ENCODE measurements at places on chromosomes 11 and 22. TPM values are rescaled to one million over a fixed set of nuclear protein-coding genes. Genes with fewer than 3 reads are reported as not detected.
A peak's percentile ranks its signal among the peaks of the same experiment; 100 is the strongest.

Gene FOLR1
- total RNA-seq: not detected

Gene TTLL8
- total RNA-seq: not detected

Gene MLC1
- not detected for total RNA-seq

GRCh38 chr11:65065851-65066250, 7.5 kb upstream of the NAALADL1 start:
- no peak overlapping the region for H3K4me3 ChIP-seq
- DNase-seq: no peak
- H3K36me3 ChIP-seq: no peaks in the 10 kb centered on the region
- peaks cover 2% of the 10 kb centered on the region for H3K4me1 ChIP-seq

GRCh38 chr11:1761110-1761856, 2.4 kb downstream of the CTSD start:
- no peak for DNase-seq
- no peaks in the 10 kb centered on the region for H3K36me3 ChIP-seq

DNA sequence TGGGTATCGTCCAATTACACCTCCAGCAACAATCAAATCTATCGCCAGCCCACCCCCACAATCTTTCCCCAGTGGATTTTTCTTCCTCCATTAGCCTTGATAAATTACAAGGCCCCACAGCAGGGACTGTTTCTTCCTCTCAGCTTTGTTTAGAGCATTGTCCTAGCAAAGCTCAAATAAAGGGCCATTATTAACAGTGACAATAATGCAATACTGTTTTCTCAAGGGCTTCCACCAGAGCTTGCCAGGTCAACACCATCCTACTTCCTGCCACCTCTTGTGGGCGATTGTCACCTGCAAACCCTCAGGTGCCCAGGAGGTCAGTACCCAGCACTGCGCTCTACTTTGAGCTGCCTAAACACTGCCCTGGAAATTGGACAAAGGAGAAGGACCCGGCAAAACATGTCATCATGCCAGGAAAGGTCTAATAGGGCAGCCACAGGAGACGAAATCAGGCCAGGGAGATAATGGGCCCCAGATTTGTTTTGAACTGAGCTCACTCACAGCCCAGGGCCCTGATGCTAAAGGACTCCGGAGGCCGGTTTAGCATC, 95.2 kb downstream of the ABTB2 start:
- no peaks in the 10 kb centered on the region for H3K36me3 ChIP-seq
- H3K4me1 ChIP-seq: peaks cover 13% of the 10 kb centered on the region
- DNase-seq: no peak
- no peaks in the 10 kb centered on the region for H3K27me3 ChIP-seq
- H3K27ac ChIP-seq: no peak overlapping the region
- no peak overlapping the region for H3K4me3 ChIP-seq

DNA sequence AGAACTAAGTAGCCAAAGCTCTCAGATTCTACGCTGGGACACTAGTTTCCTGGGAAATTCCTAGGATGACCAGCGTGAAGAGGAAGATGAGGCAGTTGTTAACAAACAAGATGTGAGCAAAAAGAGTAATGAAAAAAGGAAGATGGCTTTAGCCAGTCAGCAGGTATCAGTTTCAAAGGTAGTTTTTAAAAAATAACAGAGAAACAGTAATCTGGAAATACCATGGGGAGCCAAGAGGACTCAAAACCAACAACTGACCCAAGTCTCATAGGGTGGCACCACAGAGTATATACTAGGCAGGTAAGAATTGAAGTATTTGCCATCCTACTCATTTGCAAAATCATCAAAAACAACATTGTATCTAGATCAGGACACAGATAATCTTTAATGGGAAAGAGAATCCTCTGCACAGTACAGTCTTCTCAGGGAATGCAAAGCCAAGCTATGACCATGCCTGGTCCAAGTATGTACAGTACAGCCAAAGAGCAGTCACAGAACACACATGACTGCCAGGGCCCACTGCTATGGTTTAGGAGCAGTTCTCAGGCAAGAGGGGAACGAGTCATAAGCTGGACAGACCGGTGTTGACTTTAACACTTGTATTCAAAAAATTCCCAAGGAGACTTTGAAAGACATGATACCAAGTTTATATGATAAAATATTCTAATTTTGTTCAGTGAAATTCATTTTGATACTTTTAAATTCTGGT, 20.6 kb downstream of the MSANTD4 start:
- H3K36me3 ChIP-seq: peaks cover 80% of the 10 kb centered on the region
- H3K4me1 ChIP-seq: peaks cover 9% of the 10 kb centered on the region
- H3K27me3 ChIP-seq: no peaks in the 10 kb centered on the region

GRCh38 chr11:113404859-113405430, 17.4 kb downstream of the ANKK1 start:
- no peaks in the 10 kb centered on the region for H3K36me3 ChIP-seq
- H3K4me1 ChIP-seq: no peaks in the 10 kb centered on the region
- H3K4me3 ChIP-seq: no peak overlapping the region
- no peak overlapping the region for H3K27ac ChIP-seq

- no peak overlapping the region for H3K27ac ChIP-seq
- H3K27me3 ChIP-seq: peaks cover 2% of the 10 kb centered on the region
- peaks cover 1% of the 10 kb centered on the region for H3K36me3 ChIP-seq
- peaks cover 60% of the 10 kb centered on the region for H3K4me1 ChIP-seq
- no peak overlapping the region for H3K4me3 ChIP-seq
These were observed 49.5 kb downstream of the OSBP2 start for GRCh38 chr22:30744224-30744623.

DNA sequence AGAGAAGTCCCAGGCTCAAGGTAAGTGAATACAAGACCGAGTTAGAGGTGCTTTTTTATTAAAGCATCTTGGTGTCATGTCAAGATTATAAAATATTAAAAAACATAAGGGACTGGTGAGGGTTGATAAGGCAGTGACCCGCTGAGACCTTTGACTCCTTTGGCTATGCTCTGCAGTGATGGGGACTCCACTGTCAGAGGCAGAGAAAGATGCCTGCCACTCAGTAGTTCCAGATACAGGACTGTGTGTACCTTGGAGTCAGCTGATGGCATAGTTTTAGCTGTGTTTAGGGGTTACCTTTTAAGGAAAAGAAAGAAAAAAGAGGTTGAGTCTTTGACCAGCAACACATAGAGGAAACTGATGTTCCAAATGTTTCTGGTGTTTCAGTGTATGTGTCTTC, 40.8 kb downstream of the SHISA8 start:
- peaks cover 79% of the 10 kb centered on the region for H3K4me1 ChIP-seq
- H3K4me3 ChIP-seq: peak overlapping the region; percentile 62
- H3K36me3 ChIP-seq: peaks cover 73% of the 10 kb centered on the region
- H3K27ac ChIP-seq: peak overlapping the region; percentile 95
- no peak for DNase-seq

DNA sequence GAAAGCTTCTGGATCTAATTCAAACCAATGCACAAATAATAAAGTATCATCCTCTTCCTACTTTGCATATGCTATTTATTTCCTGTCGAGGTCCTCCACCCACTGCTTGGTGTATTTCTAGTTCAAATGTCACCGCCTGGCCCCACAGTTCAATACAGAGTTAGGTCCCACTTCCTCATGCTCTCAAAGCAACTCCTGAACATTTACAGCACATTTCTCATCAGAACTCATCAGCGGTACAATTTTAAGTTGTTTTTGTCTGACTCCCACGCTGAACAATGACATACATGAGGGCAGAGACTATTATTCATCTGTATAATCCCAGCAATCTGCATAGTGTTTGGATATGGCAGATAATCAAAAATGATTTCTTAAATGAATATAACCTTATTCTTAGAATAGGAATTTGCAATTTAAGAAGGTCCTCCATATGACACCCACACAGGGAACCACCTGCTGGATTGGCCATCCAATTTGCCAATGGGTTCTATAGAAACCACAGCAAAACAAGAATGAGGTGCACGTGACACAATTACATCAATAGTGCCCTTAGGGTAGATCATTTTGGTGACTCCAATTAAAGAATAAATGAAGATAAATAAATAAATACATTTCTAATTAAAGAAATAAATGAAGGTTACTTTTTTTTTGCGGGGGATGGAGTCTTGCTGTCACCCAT, 54.2 kb downstream of the SLC25A17 start:
- H3K36me3 ChIP-seq: peaks cover 4% of the 10 kb centered on the region
- H3K27ac ChIP-seq: peak overlapping the region; percentile 82
- no peak overlapping the region for H3K4me3 ChIP-seq
- no peaks in the 10 kb centered on the region for H3K27me3 ChIP-seq
- peaks cover 22% of the 10 kb centered on the region for H3K4me1 ChIP-seq

DNA sequence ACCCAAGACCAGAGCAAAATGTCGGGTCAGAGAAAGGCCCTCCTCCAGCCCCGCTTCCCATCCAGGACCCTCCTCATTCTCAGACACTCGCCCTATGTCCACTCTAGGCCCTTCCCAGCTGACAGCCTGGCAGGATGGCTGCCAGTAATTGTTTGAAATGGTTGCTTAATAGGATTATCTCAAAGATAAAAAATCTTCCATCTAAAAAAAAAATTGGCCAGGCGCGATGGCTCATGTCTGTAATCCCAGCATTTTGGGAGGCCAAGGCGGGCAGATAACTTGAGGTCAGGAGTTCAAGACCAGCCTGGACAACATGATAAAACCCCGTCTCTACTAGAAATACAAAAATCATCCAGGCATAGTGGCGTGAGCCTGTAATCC, 32.4 kb downstream of the SCGB1A1 start:
- H3K27ac ChIP-seq: no peak overlapping the region
- no peak overlapping the region for H3K4me3 ChIP-seq
- DNase-seq: no peak
- peaks cover 16% of the 10 kb centered on the region for H3K27me3 ChIP-seq

DNA sequence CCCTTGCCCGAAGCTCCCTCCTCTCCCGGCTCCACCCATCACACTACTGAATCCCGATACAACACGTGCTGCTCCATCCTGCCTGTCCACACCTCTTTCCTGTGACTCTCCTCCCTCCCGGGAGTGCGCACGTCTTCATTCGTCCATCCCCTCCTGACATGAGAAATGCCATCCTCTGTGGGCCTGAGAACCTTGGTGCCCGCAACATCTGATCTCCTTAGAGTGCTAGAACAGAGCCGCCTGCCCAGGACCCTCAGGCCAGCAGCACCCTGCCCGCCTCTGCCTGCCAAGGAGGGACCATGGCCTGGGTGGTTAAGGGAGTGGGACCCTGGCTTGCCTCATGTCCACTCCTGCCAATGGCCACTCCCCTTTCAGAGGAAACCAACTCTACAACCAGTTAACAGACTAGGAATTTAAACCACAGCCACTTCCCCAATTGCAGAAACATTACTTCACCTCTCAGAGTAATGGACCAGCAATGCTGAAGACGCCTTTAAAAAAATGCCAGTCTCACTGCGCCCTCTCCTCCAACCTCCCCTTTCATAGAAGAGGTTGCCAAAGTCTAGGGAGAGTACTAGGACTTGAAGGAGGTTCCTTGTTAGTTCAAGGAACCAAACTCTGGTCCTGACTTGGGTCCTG, 466.3 kb downstream of the OPCML start:
- H3K27ac ChIP-seq: no peak overlapping the region
- DNase-seq: no peak
- peaks cover 4% of the 10 kb centered on the region for H3K4me1 ChIP-seq

DNA sequence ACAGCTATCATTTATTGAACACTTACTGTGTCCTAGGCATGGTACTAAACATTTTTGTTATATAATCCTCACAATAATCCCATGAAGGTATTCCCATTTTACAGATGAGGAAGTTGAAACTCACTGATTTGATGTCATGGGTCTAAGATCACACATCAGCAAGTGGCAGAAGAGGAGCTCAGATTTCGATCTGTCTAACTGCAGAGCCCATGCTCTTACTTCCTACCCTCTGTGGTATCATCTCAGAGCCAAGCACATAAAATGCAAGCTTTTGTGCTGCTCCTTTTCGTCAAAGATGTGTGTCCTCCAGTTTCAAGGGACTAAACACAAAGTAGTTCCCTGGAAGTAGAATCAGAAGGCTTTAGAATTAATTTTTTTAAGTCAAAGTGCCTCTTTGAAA, 71.1 kb downstream of the ARFGAP2 start:
- peaks cover 4% of the 10 kb centered on the region for H3K4me1 ChIP-seq
- H3K36me3 ChIP-seq: no peaks in the 10 kb centered on the region
- H3K27ac ChIP-seq: no peak overlapping the region

DNA sequence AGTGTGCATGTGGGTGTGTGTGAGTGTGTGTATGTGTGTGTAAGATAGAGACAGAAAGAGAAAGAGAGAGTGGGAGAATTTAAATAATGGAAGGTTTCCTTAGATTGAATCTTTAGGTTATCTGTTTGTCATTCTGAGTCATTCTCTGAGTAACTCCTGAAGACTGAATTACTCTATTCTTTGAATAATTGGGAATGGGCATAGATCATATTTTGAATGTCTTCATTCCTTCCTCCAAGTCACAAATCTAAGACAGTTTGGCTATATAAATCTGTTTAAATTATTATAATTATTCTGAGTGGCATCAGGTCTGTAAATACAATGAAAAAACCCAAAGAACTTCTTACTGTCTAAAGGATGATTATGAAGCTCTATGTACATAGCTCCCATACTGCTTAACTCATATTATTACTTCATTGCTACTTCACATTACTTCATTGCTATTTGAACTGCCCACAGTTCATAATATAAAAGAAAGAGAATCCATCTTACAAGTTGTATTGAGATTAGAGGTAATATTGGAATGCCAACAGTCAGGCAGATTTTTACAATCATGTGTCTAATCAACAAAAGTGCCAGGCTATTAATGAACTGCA, 346.6 kb upstream of the CCDC179 start:
- H3K27ac ChIP-seq: no peak overlapping the region
- H3K4me3 ChIP-seq: no peak overlapping the region
- H3K36me3 ChIP-seq: no peaks in the 10 kb centered on the region
- H3K4me1 ChIP-seq: no peaks in the 10 kb centered on the region

DNA sequence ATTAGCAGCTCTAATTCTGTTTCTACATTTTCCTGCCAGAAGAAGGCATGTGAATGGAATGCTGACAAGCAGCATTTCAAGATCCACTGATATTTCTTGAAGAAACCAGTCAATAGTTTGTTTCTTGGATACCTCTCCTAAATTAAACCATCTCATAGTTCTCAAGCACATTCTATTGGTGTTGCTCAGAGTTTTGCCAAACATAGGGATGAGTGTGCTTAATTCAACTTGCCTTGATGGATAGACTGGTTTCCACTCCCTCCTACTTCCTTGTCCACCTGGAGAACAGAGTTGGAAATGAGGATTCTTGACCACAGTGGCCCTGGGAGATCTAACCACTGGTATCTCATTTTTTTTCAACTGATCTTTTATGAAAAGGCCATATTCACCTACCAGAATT, 29.8 kb upstream of the DDX10 start:
- H3K27me3 ChIP-seq: peaks cover 11% of the 10 kb centered on the region
- H3K4me1 ChIP-seq: peaks cover 3% of the 10 kb centered on the region
- H3K4me3 ChIP-seq: no peak overlapping the region
- no peak overlapping the region for H3K27ac ChIP-seq
- no peak for DNase-seq
- no peaks in the 10 kb centered on the region for H3K36me3 ChIP-seq

- DNase-seq: no peak
- no peaks in the 10 kb centered on the region for H3K36me3 ChIP-seq
- H3K27me3 ChIP-seq: no peaks in the 10 kb centered on the region
- no peak overlapping the region for H3K27ac ChIP-seq
- no peak overlapping the region for H3K4me3 ChIP-seq
These were observed 14.7 kb upstream of the ASPHD2 start for GRCh38 chr22:26414347-26414746.

GRCh38 chr11:61092280-61092766, 10.0 kb upstream of the CD5 start:
- H3K27me3 ChIP-seq: no peaks in the 10 kb centered on the region
- H3K4me1 ChIP-seq: peaks cover 59% of the 10 kb centered on the region
- peak overlapping the region; percentile 99 for H3K27ac ChIP-seq
- H3K4me3 ChIP-seq: peak overlapping the region; percentile 92
- peak; percentile 91 for DNase-seq

Measured in activated naive CD4-positive, alpha-beta T cell treated with anti-CD3 and anti-CD28 coated beads for 36 hours (primary cell).